ENCODE measurements at places on chromosomes 6 and 20. TPM values are rescaled to one million over a fixed set of nuclear protein-coding genes. Genes with fewer than 3 reads are reported as not detected.

GRCh38 chr6:20640181-20640580 is 105.9 kb downstream of the CDKAL1 start:
- DNase-seq, result no peak

DNA sequence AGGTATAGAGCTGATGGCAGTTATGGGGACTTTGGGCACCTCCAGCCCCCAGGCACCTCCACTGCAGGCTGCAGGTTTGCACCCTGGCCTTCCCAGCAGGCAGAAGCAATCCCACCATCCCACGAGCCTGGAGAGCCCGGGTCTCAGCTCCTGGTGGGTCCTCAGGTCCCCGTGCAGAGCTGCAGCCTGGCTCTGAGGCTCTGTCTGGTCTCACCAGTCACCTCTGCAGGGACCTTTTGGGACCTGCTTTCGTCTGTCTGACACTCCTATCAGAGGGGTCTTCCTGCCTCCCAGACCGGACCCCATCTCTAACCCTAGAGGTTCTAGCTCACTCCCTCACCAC is 41.9 kb downstream of the FGD2 start:
- no peak for DNase-seq

Gene GGTLC1
- total RNA-seq, result not detected

Gene TDRD6
- total RNA-seq, result not detected

- DNase-seq, result no peak
Measured at GRCh38 chr6:39243809-39244208, 14.5 kb upstream of the KCNK5 start.

Gene RNF8
- 15.3 TPM for total RNA-seq

Gene AGER
- 6.2 TPM for total RNA-seq

DNA sequence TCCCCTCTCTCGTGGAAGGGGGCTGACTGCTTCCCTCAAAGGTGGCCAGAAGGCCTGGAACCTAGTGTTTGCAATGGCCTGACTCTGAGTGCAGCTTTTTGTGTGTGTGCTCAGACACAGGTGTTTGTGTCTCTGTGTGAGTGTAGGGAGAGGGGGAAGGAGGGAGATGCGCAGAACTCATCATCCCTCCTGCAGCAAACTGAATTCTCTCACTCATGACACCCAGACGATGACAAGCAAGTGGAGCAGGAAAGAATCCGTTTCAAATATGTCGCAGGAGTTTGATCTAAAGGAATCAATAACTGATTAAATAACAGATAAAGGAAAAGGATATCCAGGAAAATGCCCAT is 101.4 kb downstream of the TNFAIP3 start:
- DNase-seq, result no peak

- no peak for DNase-seq
Measured at GRCh38 chr6:39851331-39851730, 59.2 kb downstream of the DAAM2 start.

GRCh38 chr6:37283671-37284151 is 25.8 kb upstream of the TMEM217 start:
- DNase-seq, result no peak

Gene HLA-DPB1
- total RNA-seq, result 5.6 TPM

Gene SYCP2
- 0.61 TPM for total RNA-seq

DNA sequence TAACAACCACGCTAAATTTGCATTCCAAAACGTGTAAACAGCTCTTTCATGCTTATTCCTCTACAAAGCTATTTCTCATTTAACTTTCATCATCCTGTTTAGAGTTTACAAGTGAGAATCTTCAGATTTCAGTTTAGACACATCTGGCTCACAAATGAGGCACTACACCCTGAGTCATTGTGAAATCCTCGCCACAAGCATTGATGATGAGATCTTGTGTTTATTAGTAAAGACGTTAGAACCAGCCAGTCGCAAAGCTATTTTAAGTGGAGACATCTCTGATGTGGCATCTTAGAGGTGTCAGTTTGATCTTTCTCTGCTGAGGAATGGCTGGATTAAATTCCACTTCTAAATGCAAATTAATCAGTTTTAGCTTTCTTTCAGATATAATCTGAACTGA is 8.3 kb upstream of the ISM1 start:
- DNase-seq, result no peak

Measured in HFFc6 (cell line).